ENCODE measurements at places on chromosomes 7 and 10. TPM values are rescaled to one million over a fixed set of nuclear protein-coding genes. Genes with fewer than 3 reads are reported as not detected.

GRCh38 chr10:66678521-66678920 lies 247.3 kb upstream of the LRRTM3 start:
- no peak for DNase-seq

DNA sequence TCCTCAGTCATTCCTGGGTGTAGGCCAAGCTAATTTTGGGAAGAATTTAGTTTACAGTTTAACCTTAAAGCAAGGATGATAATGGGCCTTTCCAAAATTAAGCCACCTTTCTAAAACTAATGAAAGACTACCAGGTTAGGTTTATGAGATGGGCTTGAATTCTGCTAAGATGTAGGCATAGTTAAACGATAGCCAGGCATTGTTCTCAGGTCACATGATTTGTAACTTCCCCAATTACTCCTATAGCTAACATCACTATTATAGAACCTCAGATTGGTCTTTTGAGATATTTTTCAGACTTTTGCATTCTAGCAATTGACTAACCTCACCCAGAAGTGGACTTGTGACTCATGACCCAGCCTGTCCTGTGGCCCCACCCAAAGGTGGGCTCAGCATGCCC lies 7.0 kb upstream of the NUB1 start:
- DNase-seq: no peak

- DNase-seq: no peak
These were observed 15.6 kb downstream of the SMKR1 start for GRCh38 chr7:129517931-129518330.

DNA sequence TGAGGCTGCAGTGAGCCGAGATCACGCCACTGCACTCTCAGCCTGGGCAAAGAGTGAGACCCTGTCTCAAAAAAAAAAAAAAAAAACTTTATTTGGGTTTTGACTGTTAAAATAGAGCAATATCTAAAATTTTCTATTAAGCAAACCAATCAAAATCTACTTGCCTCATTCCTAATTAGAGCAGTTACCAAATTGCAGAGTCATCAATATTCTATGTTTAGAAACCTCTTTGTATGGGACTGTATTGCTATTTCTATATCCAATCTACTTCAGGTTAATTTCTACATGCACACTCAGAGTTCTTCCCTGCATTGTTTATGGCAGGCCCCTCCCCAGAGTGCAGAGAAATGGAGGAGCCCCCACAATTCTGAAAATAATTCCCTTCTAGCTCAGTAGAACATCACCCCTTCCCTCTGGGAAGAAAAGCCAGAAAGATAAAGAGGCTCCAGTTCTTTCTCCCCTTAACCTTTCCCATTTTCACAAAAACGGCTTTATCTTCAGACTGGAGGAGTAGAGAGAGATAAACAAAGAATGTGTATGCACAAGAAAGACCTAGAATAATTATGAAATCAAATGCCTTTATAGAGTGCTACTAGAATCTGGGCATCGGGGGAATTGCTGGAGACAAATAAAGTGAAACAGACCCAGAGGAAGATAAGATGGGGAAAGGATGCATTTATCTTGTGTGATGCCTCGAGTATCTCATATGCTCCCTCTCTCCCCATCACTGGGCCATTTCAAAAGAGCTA lies 17.9 kb downstream of the SCRN1 start:
- DNase-seq: no peak

The PDZD7 gene
- 0.53 TPM for total RNA-seq
